ENCODE measurements at places on chromosomes 4 and X.

GRCh38 chrX:80578517-80579105, 158.4 kb downstream of the TENT5D start:
- DNase-seq = peak; percentile 36

DNA sequence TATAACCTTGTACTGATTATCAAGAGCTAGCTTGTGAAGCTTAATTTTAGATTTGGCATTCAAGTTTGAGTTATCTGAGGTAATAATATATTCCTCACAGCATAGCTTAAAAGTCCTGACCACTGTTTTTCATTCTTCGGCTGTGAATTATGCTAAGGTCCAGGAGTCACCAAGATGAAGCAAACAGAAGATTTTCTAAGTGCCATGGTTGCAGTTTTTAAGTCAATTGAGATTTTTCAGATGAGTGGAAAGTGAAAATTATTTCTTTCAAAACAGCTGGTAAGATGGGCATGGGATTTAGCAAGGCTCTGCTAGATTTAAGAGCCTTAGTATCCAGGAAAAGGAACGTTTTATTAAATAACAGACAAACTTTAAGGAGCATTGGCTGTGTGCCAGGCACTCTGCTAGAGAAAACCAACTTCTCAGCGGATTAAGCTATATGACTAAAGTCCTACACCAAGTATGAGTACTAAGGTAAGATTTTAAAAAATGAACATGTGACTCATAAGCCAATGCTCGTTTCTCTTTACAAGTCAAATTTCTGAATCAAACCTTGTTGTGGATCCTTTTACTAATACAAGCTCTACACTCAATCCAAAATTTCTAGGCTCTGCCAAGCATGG, 149.9 kb upstream of the IL15 start:
- no peak for DNase-seq

DNA sequence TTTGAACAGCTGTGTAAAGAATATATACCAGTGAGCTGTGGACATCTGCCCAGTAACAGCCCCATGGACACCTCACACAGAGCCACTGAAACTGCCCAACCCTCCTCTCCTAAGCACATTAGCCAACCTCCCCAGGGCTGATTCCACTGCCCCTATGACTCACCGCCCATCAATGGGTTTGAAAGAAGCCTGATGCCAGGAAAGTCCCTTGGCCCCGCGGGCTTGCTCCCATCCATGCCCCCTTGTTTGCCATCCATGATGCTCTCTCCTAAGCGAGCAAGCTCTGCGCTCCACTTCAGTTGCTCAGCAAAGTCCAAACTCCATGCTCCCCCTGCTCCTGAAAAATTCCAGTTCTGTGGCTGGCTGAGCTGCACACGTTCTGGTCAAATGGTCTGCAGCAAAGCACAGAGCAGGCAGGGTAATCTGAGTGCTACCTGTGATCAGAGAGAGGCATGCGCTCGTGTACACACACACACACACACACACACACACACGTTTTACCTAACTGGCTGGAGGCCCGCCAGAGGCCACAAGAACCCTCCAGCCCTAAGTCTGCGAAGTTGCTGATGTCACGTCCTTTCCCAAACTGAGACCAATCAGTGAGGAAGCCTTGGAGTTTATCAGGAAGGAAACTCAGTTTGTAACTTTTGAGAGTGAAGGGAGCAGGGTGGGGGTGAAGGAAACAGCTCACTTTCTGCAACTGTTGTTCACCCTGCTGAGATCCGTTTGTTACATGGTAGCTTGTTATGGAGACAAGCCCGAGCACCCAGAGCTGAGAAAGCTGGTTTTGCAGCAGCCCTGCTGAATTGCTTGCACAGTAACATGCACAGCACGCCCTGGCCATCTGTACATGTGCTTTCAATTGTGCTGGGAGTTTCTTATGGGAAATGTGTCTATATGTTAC, at the start of gene ASB9:
ASB9 (minus strand) TSS at position 466 of the 904 bp plus-strand sequence; CDS start at position 257, 209 bp downstream.
- no peak for DNase-seq

- DNase-seq = no peak
These were observed 92.6 kb upstream of the KDR start for GRCh38 chr4:55218041-55218440.

Data from activated CD4-positive, alpha-beta T cell treated with anti-CD3 and anti-CD28 coated beads, Interleukin-2, Interleukin-4, amounts not matched to agents 100 ng/mL and 50 ng/mL, durations not matched to agents 16 hours and 8 hours (primary cell).